ENCODE measurements at places on chromosomes 6 and 20. TPM values are rescaled to one million over a fixed set of nuclear protein-coding genes. Genes with fewer than 3 reads are reported as not detected.

The ZNF341 gene
- 6.8 TPM for total RNA-seq

The VSX1 gene
- total RNA-seq: not detected

The NNAT gene
- 0.29 TPM for total RNA-seq

The ACTL10 gene
- 3.7 TPM for total RNA-seq

The ZBTB12 gene
- 5.1 TPM for total RNA-seq

The ULBP1 gene
- total RNA-seq: 0.99 TPM

The ARMH2 gene
- total RNA-seq: not detected

The ADIG gene
- not detected for total RNA-seq

The KHDC1L gene
- not detected for total RNA-seq

Data from activated T-helper 1 cell treated with anti-CD3 and anti-CD28 coated beads, Interleukin-12 subunit alpha, Interleukin-12 subunit beta, Interleukin-2, Interleukin-4 antibody, amounts not matched to agents 30 ng/mL and 10 ng/mL and 1 ng/mL, durations not matched to agents 14 hours and 24 hours and 36 hours (primary cell).